ENCODE measurements at places on chromosomes 2 and 18. TPM values are rescaled to one million over a fixed set of nuclear protein-coding genes. Genes with fewer than 3 reads are reported as not detected.

DNA sequence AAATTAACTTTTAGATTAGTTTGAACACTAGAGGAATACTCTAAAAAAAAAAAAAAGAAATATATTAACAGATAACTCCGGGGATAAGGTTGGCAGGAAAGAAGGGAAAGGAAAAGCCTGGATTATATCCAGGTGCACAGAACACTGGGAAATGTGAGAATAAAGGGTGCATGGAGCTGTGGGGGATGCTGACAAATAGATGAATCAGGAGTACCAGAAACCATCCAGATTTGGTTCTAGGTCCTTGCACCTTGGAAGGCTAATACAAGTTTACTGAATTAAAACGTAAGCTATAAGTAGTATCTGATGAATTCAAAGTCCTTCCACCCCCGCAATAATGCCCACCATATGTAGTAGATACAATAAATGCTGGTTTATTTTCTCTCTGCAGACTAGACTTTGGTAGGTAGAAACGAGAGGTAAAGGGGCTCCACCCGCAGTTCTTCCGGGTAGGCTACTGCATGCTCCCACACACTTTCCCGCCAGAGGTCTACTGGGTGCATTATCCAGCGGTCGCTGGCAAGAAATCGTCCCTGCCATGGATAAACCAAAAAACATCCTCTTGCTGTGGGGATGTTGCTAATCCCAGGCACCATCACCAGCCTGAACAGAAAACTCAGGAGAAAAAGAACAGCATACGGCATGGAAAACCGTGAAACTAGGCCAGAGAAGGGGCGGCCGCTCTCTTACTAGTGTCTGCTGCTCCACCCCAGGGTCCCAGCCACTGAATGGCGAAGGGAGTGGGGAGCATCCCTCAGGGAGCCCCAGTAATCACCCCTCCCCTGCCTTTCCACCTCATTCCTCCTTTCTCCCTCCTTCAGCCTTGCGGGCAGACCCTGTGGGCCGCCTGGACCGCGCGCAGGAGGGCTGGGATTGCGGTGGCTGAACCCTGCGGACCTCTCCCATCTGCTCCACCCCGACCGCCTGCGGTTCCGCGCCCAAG, 1.5 kb downstream of the CNRIP1 start:
- no peak for DNase-seq

DNA sequence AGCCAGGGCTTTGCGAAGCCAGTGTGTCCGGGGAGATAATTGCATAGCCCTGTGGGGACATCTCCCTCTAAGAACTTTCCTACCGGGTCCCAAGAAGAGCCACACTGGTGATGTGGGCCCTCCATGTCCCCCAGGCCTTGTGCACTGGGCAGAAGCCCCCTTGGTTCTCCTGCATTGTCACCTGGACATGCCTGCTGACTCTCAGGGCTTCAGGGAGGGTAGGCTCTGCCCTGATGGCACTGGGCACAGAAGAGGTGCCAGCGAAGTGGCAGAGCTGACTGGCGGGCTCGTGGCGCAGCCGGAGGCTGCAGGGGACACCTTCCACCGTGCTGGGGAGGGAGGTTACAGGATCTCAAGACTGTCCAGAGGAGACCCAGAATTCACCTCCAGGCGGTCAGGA, 28.3 kb downstream of the GLI2 start:
- no peak for DNase-seq

DNA sequence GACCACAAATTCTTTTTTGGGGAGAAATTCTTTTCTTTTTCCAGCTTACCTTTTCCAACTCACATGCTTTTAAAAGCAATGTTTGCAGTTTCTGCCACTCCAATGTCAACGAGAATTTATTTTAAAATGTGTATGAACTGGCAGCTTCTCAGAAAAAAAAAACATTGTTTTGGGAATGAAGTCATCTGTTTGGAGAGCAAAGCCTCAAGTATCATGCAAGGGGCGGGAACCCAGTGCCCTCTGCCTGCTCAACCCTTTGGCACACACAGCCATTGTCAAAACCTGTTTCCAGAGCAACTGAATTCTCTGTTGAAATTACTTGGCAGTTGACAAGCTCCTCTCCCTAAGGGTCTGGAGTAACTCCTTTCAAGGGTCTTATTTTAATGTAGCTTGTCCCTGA, 128.5 kb downstream of the QPCT start:
- no peak for DNase-seq

DNA sequence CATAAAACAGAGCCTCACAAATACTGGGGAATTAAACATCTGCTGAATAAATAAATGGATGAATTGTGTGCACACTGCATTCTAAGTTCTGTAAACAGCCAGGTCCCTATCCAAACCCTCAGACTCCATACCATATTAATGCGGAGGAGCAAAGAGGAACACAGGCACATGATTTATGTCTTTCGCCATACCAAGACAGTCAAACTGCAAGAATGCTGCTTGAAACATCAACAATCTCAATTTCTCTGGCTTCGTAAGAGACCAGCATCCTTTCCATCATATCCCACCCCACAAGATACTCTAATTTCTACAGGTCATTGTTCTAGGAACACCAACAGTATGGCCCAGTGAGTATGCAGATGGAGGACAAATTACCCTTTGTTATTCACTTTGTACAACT, 15.0 kb downstream of the KANSL3 start:
- DNase-seq, result no peak

DNA sequence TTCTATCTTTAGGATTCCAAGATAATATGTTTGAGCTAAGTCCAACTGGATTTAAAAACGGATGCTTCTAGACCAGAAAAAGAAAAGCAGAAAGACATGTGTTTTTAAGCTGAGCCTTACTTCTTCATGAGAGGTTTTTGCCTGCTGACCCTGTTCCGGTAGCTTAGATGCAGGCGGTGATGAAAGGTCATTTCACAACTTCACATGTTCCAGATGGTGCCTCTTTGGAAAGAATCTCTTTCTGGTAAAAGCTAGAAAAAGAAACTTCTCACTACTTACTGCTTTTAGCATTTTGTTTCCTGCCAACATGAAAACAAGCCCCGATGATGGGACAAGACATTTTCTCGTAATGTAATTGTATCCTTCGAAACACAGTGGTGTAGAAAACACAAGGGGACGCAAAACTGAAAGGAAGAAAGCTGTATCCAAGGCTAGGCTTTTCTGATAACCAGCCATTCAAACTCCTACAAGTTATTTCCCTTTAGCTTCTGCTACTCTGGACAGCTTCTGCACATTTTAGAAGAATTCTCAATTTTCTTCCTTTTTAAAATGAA, 407.3 kb upstream of the LYPD1 start:
- DNase-seq, result no peak

- no peak for DNase-seq
Measured at GRCh38 chr2:11533278-11534070, at the start of gene GREB1. GREB1 (plus strand) TSS chr2:11534045; CDS start chr2:11556615, 22,570 bp downstream.

DNA sequence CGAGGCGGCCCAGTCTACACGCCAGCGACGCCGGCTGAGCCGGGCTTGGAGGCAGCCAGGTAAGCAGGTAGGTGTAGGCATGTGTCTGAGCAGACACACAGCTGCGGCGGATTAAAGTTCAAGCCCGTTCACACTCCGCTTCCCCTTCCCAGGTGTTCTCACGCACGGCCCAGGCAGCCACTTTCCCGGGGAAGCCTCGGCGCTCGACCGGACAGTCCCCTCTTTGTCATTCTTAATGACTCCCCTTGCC, 367 bp downstream of the TGFA start:
- no peak for DNase-seq

DNA sequence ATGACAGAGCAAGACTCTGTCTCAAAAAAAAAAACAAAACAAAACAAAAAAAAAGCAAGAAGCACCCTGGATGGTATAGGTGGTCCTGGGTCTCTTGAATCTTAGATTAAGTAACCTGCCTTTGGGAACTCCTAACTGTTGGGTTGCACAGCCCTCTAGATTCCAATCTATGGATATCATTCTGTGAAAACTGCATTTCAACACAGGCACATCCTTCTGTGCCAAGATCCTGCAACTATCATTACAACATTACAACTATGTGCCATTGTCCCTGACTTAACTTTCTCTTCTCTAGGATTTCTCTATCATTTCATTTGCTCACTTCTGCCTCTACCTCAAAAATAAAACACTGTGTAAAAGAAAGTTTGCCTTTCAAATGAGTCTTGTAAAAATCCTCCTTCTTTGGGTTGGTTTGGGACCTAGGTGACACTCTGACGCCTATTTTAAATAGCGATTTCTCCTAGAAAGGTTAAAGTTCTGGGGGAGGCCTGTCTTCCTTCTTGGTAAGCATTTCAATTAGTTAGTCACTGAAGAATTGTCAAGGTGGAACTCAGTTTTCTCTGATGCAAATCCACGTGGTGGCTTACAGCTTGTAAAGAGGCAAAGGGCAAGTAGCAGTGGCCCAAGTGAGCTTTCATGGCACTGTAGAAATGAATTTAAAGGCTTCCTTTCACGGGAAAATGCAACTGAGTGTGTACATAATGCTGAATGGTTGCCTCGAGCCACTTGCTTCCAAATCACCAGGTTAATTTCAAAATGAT, 9.2 kb downstream of the LGALSL start:
- no peak for DNase-seq

GRCh38 chr2:184304006-184304405, 294.3 kb upstream of the ZNF804A start:
- DNase-seq, result no peak

GRCh38 chr2:102932501-102932900, 170.7 kb downstream of the TMEM182 start:
- DNase-seq, result no peak

GRCh38 chr18:56869189-56869777, 218.1 kb downstream of the WDR7 start:
- DNase-seq, result peak; percentile 52

DNA sequence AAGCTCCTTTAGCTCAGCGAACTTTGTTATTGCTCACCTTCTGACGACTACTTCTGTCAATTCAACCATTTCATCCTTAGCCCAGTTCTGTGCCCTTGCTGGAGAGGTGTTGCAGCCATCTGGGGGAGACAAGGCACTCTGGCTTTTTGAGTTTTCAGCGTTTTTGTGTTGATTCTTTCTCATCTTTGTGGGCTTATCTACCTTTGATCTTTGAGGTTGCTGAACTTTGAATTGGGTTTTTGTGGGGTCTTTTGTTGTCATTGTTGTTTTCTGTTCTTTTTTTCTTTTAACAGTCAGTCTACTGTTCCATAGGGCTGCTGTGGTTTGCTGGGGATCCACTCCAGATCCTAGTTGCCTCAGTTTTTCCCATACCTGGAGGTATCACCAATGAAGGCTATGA, 57.3 kb downstream of the GTF3C3 start:
- DNase-seq, result no peak

GRCh38 chr2:168976034-168976654, 55.0 kb downstream of the ABCB11 start:
- no peak for DNase-seq

GRCh38 chr2:79369127-79369526, 143.7 kb upstream of the CTNNA2 start:
- DNase-seq, result no peak

GRCh38 chr18:53755914-53756609, 468.4 kb downstream of the MBD2 start:
- DNase-seq, result no peak

GRCh38 chr18:39406941-39407340, 1841.3 kb upstream of the CELF4 start:
- DNase-seq, result no peak

GRCh38 chr2:120439637-120440384, 93.9 kb downstream of the INHBB start:
- DNase-seq, result no peak

DNA sequence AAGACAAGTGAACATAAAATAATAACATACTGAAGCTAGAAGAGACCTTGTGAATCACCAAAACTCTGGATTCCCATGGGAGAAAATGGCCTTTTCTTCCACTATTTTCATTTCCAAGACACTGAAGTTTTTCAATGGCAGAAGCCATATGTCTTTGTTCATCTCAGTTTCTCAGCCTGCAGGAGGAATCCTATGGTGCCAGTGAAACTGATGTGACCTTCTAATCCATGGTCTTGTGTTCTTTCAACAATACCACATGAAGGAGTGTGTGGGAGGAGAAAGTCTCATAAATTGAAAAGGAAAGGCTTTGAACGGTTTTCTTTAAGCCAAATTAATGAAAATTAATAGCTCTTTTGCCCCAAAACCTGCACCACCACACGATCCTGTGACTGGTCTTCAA, 257.3 kb downstream of the EPHA4 start:
- no peak for DNase-seq

- DNase-seq, result no peak
Measured at GRCh38 chr2:166351319-166351718, 24.4 kb downstream of the SCN9A start.

GRCh38 chr18:76507830-76508385, 12.9 kb upstream of the ZNF516 start:
- no peak for DNase-seq

DNA sequence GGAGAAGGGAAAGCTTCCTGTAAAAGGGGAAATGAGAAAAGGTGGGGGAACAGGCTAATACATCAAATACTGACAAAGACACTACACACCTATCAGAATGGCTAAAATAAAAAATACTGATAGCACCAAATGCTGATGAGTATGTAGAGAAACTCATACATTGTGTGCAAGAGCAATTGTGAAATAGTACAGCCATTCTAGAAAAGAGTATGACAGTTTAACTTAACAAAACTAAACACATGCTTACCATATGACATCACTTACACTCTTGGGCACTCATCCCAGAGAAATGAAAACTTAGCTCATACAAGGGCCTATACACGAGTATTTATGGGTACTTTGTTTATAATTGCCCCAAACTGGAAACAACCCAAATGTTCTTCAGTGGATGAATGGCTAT, 53.4 kb downstream of the ZNF638 start:
- no peak for DNase-seq

GRCh38 chr2:166239548-166239947, 111.7 kb upstream of the SCN1A start:
- DNase-seq, result no peak

- no peak for DNase-seq
Measured at GRCh38 chr18:30852980-30853379, 189.6 kb downstream of the DSC3 start.

DNA sequence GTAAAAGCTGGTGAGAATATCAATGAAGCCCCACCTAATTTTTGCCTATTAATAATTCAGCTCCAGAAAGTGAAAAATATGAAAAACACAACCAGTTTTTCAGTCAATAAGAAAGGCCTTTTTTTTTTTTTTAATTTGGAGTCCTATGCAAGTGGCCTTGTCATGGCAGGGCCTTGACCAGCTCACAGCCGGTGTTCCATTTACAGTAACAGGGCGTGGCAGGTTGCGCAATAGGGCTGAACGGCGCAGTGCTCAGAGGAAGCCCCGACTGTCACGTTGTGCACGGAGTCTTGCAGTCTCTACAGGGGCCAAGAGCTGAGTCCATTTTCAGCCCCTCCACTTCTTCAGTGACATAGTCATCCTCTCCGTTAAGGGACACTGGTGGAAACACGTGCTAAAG, 184.1 kb upstream of the FN1 start:
- DNase-seq, result no peak

Gene ACTG2
- not detected for total RNA-seq

Gene HOXD13
- total RNA-seq, result not detected

Gene IL37
- not detected for total RNA-seq

Gene KIF1A
- total RNA-seq, result not detected

Gene ANKRD29
- total RNA-seq, result not detected

Gene HK2
- total RNA-seq, result 50.5 TPM

Gene FAM161A
- 6.3 TPM for total RNA-seq

Gene CXCR4
- total RNA-seq, result 289 TPM

Gene ZNF396
- total RNA-seq, result 1.1 TPM

Gene NABP1
- total RNA-seq, result 42.5 TPM

Gene RBKS
- 1.0 TPM for total RNA-seq

Measured in OCI-LY7 (cell line).